ENCODE measurements at places on chromosomes 3 and 15.

DNA sequence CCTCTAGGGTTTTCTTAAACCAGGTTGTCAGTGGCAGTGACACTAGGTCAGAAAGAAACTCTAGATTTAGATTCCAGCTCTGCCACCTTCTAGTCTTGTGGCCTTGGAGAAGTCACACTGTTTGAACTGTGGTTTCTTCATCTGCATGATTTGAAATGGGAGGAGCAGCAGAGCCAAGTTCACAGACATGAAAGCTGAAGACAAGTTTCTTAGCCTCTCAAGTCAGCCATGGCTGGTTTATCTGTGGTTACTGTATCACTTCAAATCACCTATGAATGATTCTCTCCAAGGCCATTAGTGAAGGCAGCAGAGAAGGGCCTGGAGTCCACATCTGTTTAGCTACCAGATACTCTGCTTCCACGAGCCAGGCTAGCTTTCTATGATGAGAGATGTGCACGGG, 15.6 kb downstream of the CLEC3B start:
- no peak for DNase-seq

GRCh38 chr3:37715358-37715757, 146.3 kb upstream of the CTDSPL start:
- no peak for DNase-seq

GRCh38 chr3:100932491-100932890, 60.7 kb downstream of the ABI3BP start:
- DNase-seq, result no peak

GRCh38 chr3:17442332-17443049, 299.9 kb downstream of the TBC1D5 start:
- no peak for DNase-seq

GRCh38 chr15:82124331-82125263, 78.8 kb upstream of the MEX3B start:
- DNase-seq, result no peak

DNA sequence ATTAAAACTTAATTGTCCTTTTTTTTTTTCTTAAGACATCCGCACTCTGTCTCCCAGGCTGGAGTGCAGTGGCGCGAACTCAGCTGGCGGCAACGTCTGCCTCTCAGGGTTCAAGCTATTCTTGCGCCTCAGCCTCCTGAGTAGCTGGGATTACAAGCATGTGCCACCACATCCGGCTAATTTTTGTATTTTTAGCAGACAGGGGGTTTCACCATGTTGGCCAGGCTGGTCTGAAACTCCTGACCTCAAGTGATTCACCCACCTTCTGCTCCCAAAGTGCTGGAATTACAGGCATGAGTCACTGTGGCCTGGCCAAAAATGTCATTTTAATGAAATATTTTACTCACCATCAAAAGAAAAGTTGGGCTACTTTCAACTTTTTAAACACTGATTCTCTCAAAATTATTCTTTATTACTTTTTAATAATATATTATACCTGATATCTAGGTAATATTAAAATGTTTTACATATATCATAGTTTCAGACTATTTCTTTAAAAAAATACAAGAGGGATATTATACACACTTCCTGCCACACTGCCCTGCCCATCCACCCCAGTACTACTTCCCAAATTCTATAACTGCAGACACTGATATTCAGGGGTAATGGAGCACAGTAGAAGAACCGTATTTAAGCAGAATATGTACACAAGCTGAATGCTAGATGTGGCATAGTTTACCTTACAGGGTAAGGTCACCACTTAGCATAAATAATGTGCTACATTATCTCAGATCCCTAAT, 723.9 kb upstream of the ZNF385D start:
- DNase-seq, result no peak

DNA sequence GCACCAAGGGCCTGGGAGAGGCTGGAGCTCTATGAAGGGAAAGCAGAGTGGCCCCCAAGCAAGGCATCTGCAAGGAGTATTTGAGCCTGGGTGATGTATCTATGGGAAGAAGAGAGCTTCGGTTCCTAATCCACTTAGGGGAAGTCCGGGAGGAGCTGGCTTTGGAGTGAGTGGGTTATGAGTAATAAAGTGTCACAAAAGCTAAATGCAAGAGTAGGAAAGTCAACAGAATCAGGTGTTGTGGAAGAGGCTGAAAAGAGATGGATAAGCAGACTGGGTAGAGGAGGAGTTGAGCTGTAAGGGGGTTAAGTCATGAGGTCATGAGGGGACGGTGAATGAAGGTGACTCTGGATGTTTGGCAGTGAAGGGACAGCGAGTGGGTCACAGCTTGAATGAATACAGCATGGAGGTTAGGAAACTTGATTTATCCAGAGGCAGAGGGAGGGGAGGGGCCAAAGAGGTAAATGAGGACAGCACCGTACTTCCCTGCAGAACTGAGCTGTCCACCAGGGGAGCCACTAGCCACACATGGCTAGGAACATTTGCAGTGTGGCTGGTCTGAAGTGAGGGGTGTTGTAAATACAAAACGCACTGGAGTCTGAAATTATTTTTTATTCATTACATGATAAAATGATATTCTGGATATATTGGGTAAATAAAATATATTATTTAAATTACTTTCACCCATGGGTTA, 83.3 kb downstream of the ADCY5 start:
- DNase-seq, result no peak

GRCh38 chr15:29092376-29093064, 177.1 kb downstream of the NSMCE3 start:
- DNase-seq, result no peak

DNA sequence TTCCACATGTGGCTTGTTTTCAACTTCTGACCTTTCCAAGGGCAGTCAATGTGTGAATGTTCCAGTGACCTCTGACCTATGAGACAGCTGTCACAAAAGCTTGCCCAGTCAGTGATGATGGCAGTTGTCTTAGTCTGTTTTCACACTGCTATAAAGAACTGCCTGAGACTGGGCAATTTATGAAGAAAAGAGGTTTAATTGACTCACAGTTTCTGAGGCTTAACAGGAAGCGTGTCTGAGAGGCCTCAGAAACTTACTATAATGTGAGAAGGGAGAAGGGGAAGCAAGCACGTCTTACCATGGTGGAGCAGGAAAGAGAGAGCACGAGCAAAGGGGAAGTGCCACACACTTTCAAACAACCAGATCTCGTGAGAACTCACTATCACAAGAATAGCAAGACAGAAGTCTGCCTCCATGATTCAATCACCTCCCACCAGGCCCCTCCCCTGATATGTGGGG, 95.6 kb downstream of the ECT2 start:
- DNase-seq, result no peak

DNA sequence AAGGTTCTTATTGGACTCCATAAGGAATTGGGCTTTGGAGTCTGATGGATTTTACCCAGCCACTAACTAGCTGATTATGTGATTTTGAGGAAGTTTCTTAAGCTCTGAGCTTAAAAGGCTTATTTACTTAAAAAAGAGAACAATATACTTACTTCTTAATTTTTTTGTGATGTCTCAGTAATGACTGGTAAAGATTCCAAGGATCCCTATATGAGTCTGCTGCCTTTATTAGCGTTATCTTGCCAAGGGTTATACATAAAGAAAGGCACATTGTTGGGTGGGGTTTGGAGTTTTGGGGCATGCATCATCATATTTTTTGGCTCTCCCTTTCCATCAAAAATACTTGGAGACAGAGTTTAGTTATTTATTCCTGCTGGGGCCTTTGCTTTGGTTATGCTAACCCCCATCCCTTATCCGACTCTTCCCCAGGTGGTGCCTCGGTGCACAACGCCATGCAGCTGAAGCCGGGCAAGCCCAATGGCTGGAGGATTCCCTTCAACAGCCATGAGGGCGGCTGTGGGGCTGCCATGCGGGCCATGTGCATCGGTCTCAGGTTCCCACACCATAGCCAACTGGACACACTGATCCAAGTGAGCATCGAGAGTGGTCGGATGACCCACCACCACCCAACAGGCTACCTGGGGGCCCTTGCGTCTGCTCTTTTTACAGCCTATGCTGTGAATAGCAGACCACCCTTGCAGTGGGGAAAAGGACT, 6.7 kb downstream of the ADPRH start:
- no peak for DNase-seq

- no peak for DNase-seq
Observed at GRCh38 chr3:69212411-69213160, 90.2 kb upstream of the LMOD3 start.

GRCh38 chr15:44163370-44163769, 31.7 kb downstream of the FRMD5 start:
- no peak for DNase-seq

GRCh38 chr15:68367226-68367625, 64.7 kb downstream of the ITGA11 start:
- no peak for DNase-seq

DNA sequence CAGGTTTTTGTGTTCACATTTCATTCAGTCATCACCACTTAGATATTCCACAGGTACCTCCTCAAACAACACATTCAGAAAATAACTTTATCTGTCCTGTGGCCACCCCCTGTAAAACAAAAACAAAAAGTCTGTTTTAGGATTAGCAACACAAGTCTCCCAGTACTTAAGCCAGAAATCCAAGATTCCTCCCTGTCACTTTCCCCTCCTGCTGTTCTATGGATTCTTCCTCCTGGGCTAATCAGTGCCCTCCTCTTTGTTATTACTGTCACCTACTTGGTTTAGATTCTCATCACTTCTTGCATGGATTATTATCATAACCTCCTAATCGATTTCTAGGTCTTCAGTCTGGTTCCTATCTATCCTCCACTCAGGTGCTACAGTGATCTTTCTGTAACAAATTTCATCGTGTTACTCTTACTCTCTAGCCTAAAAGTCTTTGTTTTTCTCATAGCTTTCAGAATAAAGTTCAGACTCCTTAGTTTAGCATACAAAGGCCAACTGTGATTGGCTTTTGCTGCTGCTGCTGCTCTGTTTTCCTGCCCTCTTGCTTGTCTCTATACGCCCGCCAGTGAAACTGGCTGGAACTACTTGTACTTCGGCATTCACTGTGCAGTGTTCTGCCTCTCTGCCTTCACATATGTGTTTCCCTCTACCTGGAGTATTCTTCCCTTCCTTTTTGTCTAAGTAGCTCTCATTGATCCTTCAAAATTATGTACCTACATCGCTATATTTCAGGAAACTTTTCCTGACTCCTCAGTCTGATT, 32.2 kb downstream of the PPP2R3A start:
- DNase-seq, result no peak

- DNase-seq, result peak; percentile 18
Observed at GRCh38 chr3:134068429-134068828, 38.7 kb upstream of the SLCO2A1 start.

GRCh38 chr3:128411574-128412064, 55.1 kb downstream of the DNAJB8 start:
- no peak for DNase-seq

DNA sequence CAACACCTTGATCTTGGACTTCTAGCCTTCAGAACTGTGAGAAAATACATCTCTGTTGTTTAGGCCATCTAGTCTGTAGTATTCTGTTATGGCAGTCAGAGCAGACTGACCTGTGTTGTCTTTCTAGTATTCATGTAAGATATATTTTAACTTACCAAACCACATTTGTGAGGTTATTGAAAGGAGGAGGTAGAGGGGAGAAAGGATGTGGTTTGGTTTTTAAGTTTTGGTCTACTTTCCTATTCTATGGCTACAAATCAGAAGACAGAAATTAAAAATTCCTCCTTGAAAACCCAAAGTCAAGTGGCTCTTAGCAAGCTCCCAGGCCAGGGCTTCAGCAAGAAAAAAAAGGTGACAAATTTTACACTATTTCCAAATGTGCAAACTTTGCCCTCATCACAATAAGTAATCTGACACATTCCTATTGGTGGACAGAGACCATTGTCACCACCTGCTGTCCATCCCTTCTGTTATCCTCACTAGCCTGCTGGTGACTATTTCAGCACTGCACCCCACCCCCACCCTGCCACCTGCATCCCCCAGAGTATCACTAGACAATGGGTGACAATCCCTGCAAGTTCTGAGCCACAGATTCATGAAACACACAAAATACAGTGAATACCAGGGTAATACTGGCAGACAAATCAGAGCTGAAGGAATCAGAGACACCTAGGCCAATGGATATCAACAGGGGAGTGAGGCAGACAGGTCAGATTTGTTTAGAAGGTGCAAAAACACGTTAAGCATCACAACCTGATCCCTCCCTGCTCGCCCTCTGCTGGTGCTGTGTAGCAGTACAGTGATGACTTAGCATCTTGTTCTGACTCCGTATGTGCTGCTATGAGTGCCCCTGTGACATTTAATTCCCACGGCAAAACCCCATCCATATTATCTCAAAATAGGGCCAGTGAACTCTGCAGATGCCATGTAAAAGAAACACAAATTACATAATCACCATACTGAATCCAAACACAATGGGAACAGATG, 79.0 kb upstream of the DCLK3 start:
- no peak for DNase-seq

All from ecto neural progenitor cell (in vitro differentiated cells).